Activated CD4-positive, alpha-beta T cell treated with anti-CD3 and anti-CD28 coated beads, Interleukin-2, amount 50 U/mL, for 4 hours (primary cell): ENCODE measurements at places on chromosomes 2 and 18.

DNA sequence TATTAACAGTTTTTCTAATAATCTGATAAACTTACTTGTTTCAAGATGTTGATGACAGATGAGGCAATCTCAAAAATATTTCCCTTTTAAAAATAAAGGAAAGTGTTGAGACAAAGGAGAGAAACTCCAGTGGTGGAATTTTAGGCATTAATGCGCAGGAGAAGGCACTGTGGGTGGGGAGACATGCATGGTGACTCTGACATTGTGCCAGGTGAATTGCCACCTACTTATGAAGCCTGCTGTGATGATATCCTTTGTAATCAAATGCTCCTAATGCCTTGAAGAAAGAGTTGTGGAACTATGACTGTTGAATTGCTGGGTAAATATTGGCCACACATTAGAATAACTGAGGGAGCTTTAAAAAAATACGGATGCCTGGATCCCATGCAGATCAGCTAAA, 101.4 kb downstream of the PLA2R1 start:
- DNase-seq: no peak

DNA sequence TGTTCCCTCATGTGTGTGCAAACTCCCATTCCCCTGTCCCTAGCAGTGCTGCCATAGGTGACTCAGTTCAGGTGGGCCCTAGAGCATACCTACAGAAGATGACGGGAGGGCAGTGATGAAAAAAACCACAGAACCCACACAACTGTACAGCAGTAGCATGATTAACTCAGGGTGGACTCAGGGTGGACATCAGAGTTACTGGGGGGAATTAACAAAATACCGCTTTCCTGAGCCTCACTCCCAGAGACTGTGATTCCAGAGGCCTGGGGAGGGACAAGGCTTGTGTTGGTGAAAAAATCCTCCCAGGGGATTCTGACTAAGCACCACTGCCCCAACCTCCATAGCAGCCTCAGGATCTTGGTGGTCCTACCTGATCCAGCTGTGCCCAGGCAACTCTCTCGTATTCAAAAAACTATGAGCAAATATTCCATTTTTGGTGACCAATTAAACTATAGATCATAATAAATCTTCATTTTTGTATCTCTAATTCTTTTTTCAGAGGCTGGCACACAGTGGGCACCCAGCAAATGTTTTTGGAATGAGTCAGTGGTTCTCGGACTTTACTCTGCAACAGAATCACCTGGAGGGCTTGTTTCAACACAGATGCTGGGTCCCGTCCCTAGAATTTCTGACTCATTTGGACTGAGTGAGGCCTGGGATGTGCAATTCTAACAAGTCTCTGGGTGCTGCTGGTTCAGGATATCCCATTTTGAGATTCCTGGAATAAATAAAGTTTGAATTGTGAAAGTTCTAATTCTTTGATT, 84.1 kb upstream of the NABP1 start:
- no peak for DNase-seq

- DNase-seq: no peak
Measured at GRCh38 chr2:7525746-7526145, 608.5 kb downstream of the RNF144A start.

GRCh38 chr2:68741238-68741637, 6.6 kb downstream of the ARHGAP25 start:
- no peak for DNase-seq

DNA sequence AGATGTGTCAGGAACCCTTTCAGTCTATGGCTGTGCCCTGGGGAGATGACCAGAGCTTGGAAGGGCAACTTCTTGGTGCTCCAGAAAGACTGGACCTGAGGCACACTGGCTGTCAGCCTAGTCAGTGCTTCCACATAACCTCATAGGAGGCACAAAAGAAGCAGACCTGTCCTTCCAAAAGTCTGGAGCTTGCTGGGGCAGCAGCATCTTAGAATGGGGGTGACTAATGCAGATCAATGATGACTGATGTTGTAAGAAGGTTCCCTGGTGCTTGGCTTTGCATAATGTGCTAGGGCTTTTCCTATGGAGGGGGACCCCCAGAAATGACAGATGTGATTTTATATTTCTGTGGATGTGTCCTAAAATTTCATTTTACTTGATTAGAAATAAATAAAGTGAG, 255.7 kb upstream of the THUMPD2 start:
- DNase-seq: no peak

GRCh38 chr18:63697097-63697660, 5.6 kb upstream of the SERPINB11 start:
- DNase-seq: no peak

GRCh38 chr2:173171924-173172643, 96.4 kb downstream of the MAP3K20 start:
- DNase-seq: no peak

DNA sequence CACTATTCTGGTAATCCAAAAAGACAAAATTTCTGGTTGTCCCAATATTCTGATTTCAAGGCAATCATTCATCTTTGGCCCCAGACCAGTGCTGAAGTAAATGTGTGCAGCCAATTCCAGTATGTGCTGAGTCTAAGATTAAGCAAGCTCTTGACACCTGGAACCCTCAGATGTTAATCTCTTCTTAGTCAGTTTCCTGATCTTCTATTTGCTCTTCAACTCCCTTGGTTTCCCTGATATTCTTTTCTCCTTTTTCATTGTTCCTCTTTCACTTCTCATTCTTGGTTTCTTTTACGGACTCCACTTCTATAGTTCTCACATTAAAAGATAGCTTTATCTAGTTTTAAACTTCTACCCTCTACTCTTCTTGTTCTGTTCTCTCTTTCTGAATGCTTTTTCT, 445.7 kb upstream of the FANCL start:
- DNase-seq: no peak

- DNase-seq: no peak
Measured at GRCh38 chr2:164386231-164386630, 235.1 kb downstream of the GRB14 start.

GRCh38 chr2:98026927-98027522, 31.3 kb upstream of the TMEM131 start:
- no peak for DNase-seq

DNA sequence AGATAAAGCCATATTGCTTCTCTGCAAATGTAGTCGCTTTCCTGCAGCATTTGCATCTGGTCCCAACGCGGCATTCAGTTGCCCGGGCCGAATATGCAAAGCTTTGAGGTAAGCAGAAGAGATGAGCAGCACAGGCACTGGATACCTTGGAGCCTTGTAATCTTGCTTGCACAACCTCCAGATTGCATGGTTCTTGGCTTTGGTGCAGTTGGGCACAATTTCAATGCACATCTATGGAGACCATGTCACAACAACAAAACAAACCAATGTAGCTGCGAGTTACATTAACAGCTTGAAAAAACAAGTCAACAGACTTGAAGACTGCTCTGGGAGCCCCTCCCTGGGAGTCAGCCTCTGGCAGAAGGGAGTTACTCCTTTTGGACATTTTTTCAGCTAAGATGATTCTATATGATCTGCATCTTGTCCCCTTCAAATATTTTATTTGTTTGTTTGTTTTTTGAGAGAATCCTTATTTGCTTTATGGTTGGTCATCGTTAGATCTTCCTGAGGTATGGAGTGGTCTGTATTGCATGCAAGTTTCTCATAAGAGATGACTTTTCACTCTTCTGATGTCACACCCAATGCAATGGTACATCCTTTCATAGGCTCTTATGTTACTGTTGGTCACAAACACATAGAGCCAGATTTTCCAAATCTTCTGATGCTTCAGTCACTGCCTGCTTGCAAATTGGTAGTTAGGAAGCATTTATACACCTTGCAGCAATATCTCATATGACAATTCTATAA, 113.5 kb downstream of the EFEMP1 start:
- DNase-seq: no peak

- DNase-seq: no peak
Measured at GRCh38 chr18:37307181-37307580, 258.4 kb downstream of the CELF4 start.
